Activated CD8-positive, alpha-beta T cell treated with anti-CD3 and anti-CD28 coated beads for 36 hours (primary cell): ENCODE measurements at places on chromosomes 6 and 20. TPM values are rescaled to one million over a fixed set of nuclear protein-coding genes. Genes with fewer than 3 reads are reported as not detected.
A peak's percentile ranks its signal among the peaks of the same experiment; 100 is the strongest.

DNA sequence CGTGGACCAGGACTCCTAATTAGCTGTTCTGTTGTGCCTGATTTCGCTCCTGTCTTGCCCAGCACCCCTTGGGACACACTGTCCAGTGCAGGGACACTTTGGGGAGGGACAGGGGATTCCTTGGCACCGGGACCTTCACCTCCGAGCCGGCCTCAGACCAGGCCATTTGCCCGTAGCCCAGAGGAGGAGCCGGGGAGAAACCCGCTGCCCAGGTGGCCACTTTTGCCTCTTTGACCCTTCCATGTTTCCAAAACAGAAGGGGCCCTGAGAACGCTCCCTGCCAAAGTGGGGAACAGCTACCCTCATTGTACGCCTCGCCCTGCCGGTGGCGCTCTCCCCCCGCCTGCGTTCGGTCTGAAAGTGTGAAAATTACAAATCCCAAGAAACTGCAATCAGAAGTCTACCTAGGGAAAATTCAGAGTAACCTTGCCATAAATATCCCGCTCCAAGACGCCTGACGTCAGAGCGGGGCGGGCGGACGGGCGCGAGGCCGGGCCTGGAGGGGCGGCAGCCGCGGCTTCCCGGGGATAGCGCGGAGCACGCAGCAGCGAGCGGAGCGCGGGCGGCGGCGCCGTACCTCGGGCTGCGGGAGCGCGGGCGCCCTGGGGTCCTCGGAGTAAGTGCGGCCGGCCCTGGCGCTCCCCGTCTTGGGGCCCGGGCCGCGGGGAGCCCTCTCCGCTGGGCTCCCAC lies at the start of gene DAAM2:
Gene DAAM2, plus strand, starts transcription at position 527 of the 690 bp plus-strand sequence. CDS start 63,927 bp downstream, outside the sequence.
- DNase-seq, result no peak

VARS2 gene
- total RNA-seq, result 83.0 TPM

GRCh38 chr6:21740376-21741124 lies 147.0 kb downstream of the SOX4 start:
- DNase-seq, result no peak

- DNase-seq, result no peak
Observed at GRCh38 chr6:170046791-170047626, 243.9 kb downstream of the DLL1 start.

- DNase-seq, result peak; percentile 17
Observed at GRCh38 chr6:16168858-16169257, 40.0 kb downstream of the MYLIP start.

PGC gene
- total RNA-seq, result not detected

MICB gene
- total RNA-seq, result 17.7 TPM

EEF1E1 gene
- 73.7 TPM for total RNA-seq

DNA sequence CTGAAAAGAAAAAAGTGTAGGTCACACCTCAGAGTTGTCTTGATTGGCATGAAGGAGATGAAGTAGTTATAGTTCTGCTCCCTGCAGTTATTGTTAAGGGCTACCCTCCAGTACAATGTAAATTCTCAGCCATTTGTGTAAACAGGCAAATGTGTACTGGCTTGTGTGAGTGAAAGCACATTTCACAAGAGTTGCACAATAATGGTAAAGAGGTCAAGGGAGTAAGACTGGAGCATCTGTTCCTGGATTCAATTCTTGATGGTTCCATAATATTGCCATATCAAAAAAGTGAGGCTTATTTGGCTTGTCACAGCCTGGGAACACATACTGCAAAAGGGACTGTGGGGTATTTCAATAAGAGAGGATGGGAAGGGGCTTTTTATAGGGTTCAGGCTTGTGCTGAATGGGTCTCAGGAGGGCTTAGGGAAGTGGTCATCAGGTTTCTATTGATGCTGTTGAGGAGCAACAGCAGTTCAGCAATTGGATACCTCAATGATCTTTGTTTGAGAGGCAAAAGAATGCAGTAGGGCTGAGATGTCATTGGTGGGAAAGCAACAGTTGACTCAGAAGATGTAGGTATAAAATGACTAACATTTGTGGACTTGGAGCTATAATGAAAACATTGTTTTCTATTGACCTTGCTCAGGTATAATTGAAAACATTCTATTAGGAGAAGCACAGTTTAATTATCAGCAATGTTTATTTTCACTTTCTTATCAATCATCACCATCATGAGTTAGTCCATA lies 402.6 kb downstream of the BCKDHB start:
- DNase-seq, result no peak

MUC22 gene
- total RNA-seq, result not detected

DNA sequence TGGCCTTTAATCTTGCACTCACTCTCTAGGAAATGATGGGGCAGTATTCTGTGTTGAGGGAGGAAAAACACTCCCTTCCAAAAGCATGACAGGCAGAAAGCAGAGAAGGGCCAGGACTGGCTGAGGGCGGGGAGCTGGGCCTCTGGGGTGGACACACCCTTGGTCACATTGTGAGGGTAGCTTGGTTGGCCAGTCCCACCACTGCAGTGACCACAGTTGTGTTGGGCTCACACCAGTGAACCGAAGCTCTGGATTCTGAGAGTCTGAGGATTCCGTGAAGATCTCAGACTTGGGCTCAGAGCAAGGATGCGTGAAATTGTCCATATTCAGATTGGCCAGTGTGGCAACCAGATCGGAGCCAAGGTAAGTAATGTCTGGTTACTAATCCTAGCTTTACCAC lies at the start of gene TUBB1:
Gene TUBB1, plus strand, starts transcription at position 213 of the 400 bp plus-strand sequence. Its CDS starts 94 bp downstream, at position 307.
- DNase-seq, result no peak

- DNase-seq, result peak; percentile 80
Observed at GRCh38 chr6:158911746-158912480, 88.1 kb downstream of the RSPH3 start.

GRCh38 chr6:122153557-122153956 lies 245.9 kb upstream of the HSF2 start:
- DNase-seq, result no peak

DNA sequence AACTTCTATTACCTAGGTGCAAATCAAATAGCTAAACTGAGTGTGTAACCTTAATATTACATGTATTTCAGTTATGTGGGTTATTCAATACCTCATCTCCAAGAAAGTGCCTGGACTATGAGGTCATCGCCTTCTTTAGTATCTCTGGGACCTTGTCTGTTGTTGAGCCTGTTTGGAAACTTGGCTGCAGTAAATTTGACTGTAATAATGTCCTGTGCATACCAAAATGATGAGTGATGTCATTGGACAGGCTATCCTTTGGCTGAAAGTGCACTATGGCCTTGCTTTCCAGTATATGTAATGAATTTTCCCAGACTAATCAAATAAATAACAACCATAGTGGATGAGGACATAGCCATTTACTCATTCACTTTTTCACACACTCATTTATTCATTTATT lies 455.1 kb downstream of the ADGRB3 start:
- no peak for DNase-seq

GRCh38 chr20:61042506-61043385 lies 209.3 kb upstream of the CDH4 start:
- DNase-seq, result no peak
